ENCODE measurements at places on chromosomes 4 and X. TPM values are rescaled to one million over a fixed set of nuclear protein-coding genes. Genes with fewer than 3 reads are reported as not detected.

- DNase-seq = no peak
Measured at GRCh38 chr4:153522802-153523094, 56.6 kb downstream of the TMEM131L start.

- DNase-seq = no peak
Measured at GRCh38 chr4:57190601-57191481, 80.7 kb upstream of the IGFBP7 start.

DNA sequence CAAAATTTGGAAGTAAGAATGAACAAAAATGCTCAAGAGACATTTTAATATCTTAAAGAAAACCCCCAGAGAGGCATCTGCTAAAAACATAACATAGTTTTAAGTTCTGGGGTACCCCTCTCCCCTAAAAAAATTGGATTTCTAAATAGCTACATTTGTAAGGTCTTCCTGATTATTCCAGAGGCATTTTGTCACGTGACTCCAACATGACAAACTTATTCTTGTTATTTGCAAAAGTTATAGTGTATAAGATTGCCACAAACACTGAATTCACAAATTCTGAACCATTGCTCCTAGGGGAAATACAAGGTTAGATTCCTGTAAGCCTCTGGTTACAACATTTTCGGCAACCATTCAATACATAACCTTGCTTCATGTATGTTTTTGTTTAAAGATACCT lies 73.4 kb downstream of the COL25A1 start:
- no peak for DNase-seq

- no peak for DNase-seq
Measured at GRCh38 chr4:171516694-171517093, 296.5 kb upstream of the GALNTL6 start.

The SULT1B1 gene
- polyA plus RNA-seq = 0.46 TPM

The CFAP299 gene
- 0.32 TPM for polyA plus RNA-seq

All from hindlimb muscle (tissue), 1 donor.